ENCODE measurements at places on chromosomes 2 and 18.
A peak's percentile ranks its signal among the peaks of the same experiment; 100 is the strongest.

DNA sequence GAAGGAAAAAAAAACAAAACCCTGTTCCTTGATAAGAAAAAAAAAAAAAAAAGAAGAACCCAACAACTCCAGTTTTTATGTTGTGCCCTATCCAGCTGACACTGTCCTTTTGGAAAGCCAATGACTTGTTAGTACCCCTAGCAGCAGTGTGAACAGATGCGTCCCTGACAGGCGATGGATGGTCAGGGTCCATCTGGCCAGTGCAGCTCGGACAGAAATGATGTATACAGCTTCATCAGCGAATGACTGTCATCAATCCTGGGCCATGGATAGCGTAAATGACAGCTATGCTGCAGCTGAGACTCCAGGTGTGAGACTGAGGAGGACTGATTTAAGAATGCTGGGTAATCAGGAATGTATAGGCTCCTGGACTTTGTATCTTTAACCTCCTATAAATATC, 318.8 kb upstream of the FIGN start:
- DNase-seq, result no peak

DNA sequence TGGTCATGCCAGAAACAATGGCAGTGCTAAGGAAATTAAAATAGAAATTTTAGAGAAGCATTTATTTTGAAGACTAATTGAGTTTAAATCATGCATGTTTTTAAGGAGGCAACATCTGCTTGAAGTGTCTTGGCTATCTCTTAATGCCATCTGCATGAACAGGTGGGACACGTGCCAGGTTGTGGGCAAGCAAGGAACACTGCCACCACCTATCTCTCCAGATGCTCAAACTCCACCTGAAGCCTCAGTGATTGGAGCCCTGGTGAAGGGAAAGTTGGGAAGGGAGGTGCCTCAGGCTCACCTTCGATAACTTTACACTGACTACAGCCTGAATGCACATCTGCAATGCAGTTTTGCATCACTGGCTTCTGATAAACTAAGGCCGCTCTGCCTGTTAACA, 91.5 kb downstream of the TPGS2 start:
- no peak for DNase-seq

GRCh38 chr2:47888581-47889280, 17.6 kb downstream of the FBXO11 start:
- peak; percentile 8 for DNase-seq

DNA sequence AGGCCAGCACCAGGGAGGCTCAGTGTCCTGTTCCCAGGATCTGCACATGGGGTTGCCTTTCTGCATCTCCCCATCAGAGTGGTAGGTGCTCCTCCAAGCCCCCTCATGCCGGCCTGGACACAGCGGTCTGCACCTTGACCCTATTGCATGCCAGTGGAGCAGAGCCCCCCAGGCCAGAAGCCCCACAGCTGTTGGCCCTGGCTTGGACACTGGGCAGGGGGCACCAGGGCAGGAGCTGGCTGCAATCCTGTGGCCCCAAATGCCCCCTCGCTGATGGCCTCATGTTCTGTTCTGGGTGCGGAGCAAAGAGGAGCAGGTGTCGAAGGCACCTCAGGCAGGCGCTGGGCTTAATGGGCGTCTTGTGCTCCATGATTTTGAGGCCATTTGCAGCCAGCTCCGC, 62.7 kb downstream of the CCDC74A start:
- no peak for DNase-seq

DNA sequence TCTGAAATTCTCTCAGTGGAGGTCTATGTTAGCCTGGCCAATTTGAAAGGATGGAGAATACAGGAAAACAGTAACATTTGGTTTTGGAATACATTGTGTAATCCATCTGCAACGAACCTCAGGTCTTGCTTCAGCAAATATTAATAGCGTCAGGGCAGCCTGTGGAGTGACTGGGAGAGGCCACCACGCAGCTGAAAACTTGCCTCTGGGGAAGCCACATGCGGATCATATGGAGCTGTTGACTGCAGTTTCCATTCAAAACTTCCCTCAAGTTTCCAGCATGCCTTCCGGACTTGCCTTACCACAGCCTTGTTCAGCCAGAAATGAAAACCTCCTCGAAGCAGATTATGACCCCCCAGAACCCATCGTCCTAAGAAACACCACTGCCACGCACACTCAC, 25.7 kb downstream of the BCL11A start:
- no peak for DNase-seq

- no peak for DNase-seq
These were observed 58.7 kb downstream of the SNORC start for GRCh38 chr2:232928551-232929302.

DNA sequence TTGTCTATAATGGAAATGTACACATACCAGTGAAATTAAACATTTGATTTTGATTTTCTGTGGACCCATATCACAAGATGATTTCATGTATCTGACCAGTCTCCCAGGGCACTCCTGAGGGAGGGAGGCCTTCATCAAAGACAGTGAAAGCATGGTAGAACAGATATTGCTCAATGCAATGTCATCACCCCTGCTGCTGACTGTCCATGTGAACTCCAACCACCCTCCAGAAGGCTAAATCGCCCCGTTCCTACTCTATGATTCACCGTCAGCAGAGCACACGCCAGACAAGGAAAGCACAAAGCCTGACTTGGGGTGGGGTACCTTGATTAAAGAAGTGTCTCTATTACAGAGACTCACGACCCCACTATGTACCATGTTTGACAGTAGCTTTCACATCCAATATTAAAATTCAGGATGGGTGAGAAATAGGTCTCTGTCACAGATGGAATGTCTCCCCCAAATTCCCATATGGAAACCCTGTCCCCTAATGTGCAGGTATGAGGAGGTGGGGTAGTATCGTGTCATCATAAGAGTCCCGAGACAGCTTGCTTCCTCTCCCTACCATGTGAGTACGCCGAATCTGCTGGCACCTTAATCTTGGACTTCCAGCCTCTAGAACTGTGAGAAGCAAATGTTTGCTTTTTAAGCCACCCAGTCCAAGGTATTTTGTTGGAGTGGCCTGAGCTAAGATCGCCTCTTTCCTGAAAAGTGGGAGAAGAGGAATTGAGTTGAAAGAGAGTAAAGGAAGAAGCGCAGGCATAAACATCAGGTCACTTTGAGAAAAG, 42.4 kb downstream of the CYB5A start:
- no peak for DNase-seq

DNA sequence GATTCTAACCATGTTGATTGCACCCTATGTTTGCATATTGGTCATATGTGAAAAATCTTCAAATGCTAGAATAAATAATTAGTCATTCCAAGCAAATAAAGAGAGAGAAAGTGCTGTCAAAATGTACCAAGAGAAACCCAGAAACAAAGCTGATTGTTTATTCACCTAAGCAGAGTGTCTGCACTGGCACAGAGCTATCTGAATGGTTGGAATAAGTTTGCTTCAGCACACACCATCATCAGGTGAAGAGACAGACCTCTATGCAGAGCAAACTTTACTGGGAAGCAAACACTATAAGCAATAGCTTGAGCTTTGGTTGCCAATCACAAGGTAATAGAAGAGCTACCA, 25.4 kb downstream of the DSG4 start:
- DNase-seq, result no peak

GRCh38 chr2:120598416-120598815, 137.3 kb upstream of the GLI2 start:
- DNase-seq, result no peak

DNA sequence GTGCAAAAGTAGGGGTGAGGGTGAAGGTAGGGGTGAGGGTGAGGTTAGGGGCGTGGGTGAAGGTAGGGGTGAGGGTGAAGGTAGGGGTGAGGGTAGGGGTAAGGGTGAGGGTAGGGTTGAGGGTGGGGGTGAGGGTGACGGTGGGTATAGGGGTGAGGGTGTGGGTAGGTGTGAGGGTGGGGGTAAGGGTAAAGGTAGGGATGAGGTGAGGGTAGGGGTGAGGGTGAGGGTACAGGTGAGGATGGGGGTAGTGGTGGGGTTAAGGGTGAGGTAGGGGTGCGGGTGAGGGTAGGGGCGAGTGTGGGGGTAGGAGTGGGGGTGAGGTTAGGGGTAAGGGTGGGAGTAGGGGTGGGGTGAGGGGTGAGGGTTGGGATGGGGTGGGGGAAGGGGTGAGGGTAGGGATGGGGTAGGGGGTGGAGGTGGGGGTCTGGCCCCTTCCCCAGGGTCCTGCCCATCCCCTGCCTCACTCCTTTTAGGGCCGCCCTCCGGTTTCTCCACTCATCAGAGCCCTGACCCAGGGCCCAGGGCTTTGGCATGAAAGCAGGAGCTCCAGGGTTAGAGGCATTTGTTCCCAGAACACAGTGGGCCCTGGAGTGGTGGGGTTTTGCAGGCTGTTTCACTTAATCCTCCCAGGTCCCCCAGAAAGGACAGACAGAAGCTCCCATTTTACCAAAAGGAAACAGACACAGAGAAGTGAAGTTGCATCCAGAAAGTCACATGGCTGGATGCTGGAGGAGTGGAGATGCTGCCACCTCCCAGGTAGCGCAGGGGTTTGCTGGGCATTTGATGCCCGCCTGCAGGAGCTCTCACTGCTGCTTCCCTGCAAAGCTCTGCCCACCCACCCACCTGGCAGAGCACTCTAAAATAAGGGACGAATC, 26.9 kb downstream of the SNORC start:
- no peak for DNase-seq

DNA sequence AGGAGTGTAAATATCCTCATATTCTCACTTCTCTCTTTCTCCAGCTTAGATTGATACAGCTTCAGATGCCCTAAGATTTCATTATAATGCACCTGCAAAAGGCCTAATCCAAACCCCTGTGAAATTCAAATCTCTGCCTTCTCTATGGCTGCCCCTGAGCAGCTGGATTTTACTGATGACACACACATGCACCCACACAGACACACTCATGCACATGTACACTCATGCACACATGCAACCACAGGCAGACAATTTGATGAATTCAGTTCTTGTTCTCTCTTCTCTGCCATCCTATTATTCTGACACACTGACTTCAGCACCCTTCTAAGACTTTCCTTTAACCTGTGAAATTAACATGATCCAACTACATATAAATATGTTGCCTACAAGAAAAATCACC, 563.2 kb downstream of the RNF144A start:
- DNase-seq, result no peak

- no peak for DNase-seq
These were observed 70.9 kb downstream of the ODC1 start for GRCh38 chr2:10377052-10377746.

- no peak for DNase-seq
These were observed 39.1 kb downstream of the B3GNT2 start for GRCh38 chr2:62234755-62235655.

DNA sequence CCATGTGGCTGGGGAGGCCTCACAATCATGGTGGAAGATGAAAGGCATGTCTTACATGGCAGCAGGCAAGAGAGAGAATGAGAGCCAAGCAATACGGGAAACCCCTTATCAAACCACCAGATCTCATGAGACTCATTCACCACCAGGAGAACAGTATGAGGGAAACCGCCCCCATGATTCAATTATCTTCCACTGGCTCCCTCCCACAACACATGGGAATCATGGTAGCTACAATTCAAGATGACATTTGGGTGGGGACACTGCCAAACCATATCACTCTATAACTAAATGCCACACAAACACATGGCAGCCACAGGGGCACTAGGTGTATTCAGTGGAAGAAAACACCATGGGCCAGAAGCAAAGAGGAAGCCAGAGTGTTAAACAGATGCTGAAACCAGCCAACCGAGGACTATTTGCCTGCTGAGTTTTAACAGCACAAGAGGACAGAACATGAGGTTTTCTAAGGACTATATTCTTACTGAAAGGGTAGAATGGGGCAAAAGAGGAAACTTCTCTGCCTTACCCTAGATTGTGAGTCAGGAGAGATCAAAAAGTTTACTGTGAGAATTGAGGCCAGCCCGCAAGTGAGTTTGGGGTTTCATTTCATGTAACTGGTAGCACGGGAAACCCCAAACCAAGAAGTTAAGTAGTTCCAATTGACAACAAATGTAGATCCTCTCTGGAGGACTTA, 49.2 kb downstream of the SIGLEC15 start:
- DNase-seq, result no peak

DNA sequence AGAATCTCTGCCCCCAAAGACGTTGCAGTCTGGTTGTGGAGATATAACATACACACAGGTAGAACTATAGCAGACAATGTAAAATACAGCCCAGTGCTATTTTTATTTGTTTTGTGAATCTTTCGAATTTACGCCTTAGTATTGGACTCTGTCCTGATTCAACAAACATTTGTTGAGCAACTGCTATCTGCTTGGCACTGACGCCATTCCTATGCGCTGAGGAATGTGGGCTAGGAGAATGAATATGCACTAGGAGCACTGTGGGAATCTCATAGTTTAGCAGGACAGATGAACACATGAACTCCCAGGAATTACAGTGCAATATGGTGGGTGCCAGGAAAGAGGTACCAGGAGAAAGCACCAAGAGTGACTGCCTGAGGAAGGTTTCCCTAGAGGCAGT, 181.7 kb upstream of the SIX3 start:
- DNase-seq, result no peak

GRCh38 chr2:71556692-71557250, 103.4 kb downstream of the DYSF start:
- DNase-seq, result no peak

GRCh38 chr2:189086710-189087109, 92.9 kb downstream of the COL5A2 start:
- no peak for DNase-seq

DNA sequence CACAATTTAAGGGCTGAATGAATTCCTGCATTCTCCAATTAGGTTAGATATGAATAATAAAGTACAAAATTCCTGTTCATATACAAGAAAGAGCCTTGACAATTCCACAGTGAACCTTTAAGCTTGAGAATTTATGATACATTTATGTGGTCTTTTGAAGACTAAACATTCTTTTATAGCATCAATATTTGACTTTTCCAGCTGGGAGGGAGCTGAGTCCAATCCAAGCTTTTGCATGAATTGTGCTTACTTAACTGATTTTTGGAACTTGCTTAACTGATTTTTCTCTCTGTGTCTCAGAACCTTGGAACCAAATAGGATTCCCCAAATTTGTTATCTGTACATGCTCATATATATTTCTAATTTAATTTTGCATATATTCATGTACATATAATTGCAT, 388.0 kb downstream of the TRIB2 start:
- no peak for DNase-seq

GRCh38 chr2:157925071-157925470, 48.9 kb upstream of the ACVR1 start:
- no peak for DNase-seq

GRCh38 chr2:173355132-173355865, 627 bp downstream of the CDCA7 start:
- DNase-seq, result peak; percentile 83

DNA sequence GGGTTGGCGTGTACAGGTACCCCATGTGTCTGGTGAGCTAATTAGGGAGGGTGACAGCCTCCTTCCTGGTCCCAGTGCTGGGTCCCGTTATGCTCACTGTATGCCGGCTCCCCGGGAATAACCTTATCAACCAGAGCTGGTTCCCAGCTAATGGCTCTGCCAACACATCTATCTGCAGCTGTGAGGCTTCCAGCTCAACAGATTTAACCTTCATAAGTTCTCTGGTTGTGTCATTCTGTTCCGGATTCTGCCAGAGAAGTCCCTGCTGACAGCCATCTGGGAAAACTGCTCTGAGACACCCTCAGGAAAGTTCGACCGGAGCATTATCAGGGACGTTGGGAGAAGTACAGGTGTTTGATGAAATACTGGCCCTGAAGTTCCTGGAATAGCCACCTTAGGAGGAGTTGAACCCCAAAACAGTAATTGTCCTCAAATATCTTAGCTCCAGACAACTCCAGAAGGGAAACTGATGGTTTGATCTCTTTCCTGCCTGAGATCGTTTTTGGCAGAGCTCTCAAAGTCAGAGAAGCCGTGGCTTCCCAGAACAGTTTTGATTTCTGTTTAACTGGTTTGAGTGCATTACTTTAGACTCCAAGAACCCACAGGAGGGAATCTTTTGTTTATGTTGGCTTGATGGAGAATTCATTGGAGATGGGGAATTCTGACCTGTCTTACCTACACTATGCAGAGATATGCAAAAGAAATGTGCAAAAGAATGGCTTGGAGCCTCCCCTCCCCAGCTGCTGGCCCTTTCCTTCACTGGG, 39.4 kb upstream of the TXNDC2 start:
- no peak for DNase-seq

Measured in Kasumi-1 (cell line).